ENCODE measurements at places on chromosomes 12 and 14.

DNA sequence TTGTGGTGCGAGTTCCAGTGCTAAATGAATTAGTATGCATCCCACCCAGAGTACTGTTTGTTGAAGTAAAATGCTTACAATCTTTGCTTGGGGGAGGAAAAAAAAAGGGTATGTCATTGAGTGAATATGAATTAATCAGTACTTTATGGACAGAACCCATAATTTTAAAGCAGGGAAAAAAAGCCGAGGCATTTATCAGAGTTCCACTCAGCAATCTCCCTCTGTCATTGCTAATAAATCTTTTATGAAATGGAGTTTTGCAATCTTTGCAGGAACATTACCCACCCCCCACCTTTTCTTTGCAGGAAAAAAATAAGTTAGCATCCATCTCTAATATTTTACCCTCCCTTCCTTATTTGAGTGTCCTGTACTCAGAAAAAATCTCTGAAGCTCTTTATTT, 127.9 kb upstream of the TMPO start:
- no peak for DNase-seq

- DNase-seq: no peak
These were observed 11.2 kb downstream of the RHOF start for GRCh38 chr12:121781998-121782979.

DNA sequence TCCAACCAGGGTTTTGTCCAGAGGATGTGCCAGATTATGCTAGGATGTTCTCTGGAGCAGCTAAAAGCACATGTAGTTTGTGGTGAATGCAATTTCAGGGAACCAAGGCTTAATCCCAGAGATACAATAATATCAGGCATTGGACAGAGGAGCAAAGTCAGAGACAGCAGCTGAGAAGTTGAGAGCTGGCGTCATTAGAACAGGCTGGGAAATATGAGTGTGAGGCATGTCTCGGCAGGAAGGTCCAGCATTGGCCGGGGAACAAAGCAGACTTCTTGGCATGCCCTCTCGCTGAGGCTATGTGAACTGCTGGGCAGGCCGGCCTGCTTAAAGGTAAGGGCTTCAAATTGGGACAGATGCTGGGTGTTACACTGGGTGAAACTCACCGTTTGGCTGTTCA, 125.4 kb downstream of the CAND1 start:
- DNase-seq: peak; percentile 80

GRCh38 chr12:76790564-76791552, 26.9 kb downstream of the ZDHHC17 start:
- peak; percentile 38 for DNase-seq

DNA sequence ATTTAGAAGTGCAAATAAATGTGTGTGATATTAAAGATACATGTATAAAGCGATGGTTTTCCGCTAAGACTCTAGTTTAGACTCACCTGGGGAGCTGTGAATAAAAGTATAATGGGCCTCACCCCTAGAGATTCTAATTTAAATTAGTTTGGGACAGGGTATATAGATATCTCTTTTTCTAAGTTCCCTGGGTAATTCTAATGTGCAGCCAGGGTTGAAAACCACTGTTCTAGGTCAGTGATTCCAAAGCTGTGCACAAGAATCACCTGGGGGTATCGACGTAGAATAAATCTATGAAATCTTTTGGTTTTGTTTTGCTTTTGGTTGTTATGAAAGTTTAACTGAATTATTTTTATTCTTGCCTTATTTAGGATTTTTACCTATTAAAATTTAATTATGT, 302.1 kb downstream of the KCNH5 start:
- no peak for DNase-seq

GRCh38 chr12:26535826-26536225, 297.2 kb downstream of the ITPR2 start:
- no peak for DNase-seq

GRCh38 chr12:2520722-2521246, 274.0 kb upstream of the FKBP4 start:
- DNase-seq: no peak

DNA sequence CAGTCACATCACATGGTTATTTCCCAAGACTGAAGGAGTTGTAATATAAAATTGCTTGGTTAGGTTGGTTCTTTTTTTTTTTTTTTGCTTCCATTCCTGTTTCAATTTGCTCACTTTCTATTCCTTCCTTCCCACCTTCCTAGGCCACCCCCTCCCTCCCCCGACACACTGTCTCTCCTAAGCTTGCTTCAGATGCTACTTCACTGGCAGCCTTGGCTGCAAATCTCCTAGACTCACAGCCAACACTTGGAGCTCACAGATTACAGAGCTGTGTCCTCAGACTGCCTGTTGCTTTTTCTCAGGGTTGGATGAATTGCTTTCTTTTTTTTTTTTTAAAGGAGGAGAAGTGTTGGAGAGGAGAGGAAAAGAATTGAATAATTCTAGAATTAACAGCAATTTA, 77.3 kb upstream of the GRIN2B start:
- no peak for DNase-seq

DNA sequence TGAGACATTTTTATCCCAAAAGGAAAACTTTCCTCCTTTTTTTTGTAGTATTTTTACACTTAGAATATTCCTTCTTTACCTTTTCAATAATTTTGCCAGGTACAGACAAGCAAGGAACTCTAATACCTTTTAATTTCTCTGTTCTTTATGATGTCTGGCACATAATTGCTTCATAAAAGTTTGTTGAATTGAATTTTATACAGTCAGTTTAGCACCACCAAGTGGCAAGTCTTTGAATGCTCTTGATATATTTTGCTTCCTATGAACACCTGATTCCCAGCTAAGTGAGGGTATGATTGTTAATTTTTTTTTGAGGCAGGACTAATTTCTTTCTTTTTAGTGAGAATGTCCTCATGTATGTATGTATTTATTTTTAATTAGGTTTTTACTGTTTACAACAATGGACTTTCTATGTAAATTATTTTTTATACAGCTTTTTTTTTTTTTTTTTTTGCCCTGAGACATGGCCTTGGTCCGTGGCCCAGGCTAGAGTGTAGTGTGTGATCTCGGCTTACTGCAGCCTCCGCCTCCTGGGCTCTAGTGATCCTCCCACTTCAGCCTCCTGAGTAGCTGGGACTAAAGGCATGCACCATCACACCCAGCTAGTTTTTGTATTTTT, 6.9 kb downstream of the TBC1D15 start:
- DNase-seq: peak; percentile 28

DNA sequence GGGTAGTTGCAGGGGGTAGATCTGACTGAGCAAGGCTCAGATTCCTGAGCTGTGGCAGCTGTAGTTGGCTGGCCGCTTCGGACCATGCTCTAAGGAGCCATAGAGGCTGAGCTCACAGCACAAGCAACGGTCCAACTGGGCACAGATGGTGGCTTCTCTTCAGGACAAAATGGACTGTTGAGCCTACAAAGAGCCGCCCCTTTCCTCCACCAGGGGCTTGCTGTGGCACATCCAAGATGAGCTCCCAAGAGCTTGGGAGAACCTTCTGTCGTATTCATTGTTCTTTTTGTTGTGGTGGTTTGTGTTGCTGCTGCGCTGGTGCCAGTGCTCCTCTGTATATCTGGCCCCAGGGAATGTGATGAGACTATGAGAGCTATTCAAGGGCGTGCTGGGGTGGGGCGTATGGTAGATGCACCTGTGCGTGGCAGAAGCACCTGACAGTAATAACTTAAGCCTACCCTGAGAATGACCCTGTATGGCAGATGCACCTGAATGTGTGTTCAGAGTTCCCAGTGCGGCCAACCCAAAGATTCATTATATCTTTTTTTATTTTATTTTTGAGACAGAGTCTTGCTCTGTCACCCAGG, 17.8 kb upstream of the LGALS3 start:
- no peak for DNase-seq

DNA sequence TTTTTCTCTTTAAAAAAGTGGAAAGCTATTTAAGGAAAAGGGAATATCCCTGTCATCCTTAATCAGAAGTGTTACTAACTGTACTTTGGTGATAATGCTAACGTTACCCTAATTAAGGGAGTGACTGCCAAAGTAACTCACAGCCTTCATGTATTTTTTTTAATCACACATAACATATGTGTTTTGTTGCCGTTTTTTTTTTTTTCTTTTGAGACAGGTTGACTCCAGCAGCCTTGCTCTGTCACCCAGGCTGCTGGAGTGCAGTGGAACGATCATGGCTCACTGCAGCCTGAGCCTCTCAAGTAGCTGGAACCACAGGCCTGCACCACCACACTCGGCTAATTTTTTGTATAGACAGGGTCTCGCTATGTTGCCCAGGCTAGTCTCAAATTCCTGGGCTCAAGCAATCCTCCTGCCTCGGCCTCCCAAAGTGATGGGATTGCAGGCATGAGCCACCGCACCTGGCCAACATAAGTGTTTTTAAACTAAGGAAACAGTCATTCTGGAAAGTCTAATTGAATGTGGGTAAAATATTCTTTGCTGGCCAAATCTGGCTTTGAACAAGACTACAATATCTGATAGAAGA, 56.5 kb downstream of the HECTD4 start:
- no peak for DNase-seq

DNA sequence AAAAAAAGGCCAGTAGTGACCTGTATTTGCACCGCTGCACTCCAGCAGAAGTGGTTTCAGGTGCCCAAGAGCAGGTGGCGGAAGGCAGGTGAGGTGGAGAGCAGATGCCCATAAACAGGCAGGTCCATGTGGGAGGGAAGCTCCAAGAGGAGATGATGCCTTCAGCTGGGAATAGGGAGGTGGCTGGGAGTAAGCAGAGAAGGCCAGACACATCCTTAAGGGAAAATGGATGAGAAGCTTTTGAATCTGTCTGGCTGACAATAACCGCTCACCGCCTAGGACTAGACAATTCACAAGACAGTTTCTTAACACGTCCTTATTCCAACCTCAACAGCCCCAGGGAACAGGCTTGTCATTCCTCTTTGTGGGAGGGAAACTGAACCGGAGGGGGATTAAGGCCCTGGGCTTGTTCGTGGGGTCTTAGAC, 43.9 kb upstream of the PLEKHG6 start:
- no peak for DNase-seq

DNA sequence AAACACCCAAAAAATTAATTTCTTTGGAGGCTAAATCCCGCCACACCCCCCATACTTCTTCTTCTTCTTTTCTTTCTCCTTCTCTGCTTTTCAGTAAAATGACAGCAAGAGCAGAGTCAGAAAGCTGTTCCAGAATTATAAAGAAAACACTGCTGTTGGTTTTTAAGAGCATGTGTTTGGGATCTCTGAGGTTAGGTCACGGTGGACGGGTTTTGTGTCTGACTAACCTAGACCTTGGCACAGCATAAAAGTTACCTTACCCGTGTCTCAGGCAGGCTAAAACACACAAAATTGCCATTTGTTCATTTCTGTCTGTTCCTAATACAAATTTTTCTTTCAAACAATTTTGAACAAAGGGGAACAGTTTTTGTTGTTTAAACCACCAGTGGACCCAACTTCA, 540.8 kb downstream of the NRXN3 start:
- DNase-seq: no peak

DNA sequence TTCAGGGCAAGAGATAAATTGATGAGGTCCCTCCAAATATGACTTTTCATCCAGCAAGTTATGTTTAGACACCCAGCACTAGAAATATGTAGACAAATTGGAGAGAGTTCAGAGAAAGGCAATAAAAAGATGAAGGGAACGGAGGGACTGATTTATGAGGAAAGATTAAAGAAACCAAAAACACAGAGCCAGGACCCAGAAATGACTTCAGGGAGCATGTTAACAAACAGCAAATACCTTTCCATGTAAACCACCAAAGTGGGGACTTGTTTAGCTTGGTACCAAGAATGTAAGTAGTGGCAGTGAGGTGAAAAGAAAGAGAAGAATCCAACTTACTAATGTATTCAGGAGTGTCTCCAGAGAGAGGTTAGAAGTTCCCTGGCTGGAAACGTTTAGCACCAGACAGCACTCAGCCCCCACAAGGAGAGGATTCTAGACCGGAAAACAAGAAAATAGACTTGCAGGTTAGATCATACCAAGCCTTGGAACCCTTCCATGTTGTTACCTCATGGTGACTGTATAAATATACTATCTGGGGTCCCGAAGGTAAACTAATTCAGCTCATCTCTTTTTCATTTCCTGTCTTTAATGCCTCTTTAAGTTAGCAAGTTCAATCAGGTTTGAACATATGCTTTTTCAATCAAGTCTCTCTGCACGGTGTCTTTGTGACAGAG, 79.2 kb downstream of the TBC1D30 start:
- DNase-seq: peak; percentile 19

- no peak for DNase-seq
These were observed 21.5 kb downstream of the BATF start for GRCh38 chr14:75543786-75544185.

GRCh38 chr14:54135804-54136280, 179.2 kb upstream of the BMP4 start:
- DNase-seq: no peak

DNA sequence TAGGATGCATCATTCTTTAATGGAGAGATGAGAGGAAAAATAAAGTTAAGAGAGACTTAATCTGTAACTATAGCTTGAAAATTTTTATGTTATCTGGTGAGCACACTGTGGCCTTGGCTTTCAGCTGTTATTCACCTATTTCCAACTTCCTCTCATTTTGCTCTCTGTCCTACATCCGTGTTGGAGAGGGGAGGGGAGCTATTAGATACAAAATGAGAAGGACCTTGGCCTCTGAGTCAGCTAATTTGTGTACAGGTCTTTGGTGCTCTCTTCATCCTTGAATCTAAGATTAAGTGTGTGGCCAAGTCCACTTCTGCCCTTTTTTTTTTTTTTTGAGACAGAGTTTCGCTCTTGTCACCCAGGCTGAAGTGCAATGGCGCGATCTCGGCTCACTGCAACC, 887 bp upstream of the APOBEC1 start:
- no peak for DNase-seq

Data from RWPE1 (cell line).